K562 (cell line): ENCODE measurements at places on chromosomes 7 and 10. TPM values are rescaled to one million over a fixed set of nuclear protein-coding genes. Genes with fewer than 3 reads are reported as not detected.

Gene GIMAP4
- polyA plus RNA-seq, result not detected in 2 replicates

Gene NEUROG3
- not detected in 2 replicates for polyA plus RNA-seq

Gene KCND2
- not detected in 2 replicates for polyA plus RNA-seq

Gene AFAP1L2
- polyA plus RNA-seq, result not detected in 2 replicates

Gene ALOX5
- 1.6 and 2.4 TPM in 2 replicates for polyA plus RNA-seq

Gene MBL2
- not detected in 2 replicates for polyA plus RNA-seq

Gene HOXA5
- not detected in 2 replicates for polyA plus RNA-seq

Gene ANKRD30A
- polyA plus RNA-seq, result not detected in 2 replicates

Gene THSD7A
- not detected in 2 replicates for polyA plus RNA-seq

Gene CACNA2D1
- not detected in 2 replicates for polyA plus RNA-seq

Gene MLXIPL
- 11.1 and 18.4 TPM in 2 replicates for polyA plus RNA-seq

Gene NOS3
- 102 and 118 TPM in 2 replicates for polyA plus RNA-seq

Gene MYL10
- polyA plus RNA-seq, result not detected in 2 replicates

Gene IGF2BP3
- 45.3 and 55.8 TPM in 2 replicates for polyA plus RNA-seq
